ENCODE measurements at places on chromosomes 2 and 18. TPM values are rescaled to one million over a fixed set of nuclear protein-coding genes. Genes with fewer than 3 reads are reported as not detected.

DNA sequence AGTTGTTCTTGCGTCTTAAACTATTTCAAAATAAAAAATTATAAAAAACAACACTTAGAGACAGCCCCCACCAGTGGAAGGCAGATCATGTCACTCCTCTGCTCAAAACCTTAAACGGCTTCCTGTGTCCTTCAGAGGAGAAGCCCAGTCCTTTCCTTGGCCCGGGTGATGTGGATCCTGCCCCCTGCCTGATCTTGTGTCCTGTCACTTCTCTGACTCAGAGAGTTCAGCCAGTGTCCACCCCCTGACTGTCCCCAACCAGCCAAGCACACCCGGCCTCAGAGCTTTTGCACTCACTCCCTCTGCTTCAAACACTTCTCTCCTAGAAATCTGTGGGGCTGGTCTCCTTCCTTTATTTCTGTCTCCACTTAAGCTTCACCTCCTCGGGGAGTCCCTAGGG lies 35.4 kb downstream of the TOGARAM2 start:
- no peak for DNase-seq

The DIS3L2 gene
- total RNA-seq: 40.8 TPM

The IL1R1 gene
- 163 TPM for total RNA-seq

The CYP27A1 gene
- total RNA-seq: 110 TPM

DNA sequence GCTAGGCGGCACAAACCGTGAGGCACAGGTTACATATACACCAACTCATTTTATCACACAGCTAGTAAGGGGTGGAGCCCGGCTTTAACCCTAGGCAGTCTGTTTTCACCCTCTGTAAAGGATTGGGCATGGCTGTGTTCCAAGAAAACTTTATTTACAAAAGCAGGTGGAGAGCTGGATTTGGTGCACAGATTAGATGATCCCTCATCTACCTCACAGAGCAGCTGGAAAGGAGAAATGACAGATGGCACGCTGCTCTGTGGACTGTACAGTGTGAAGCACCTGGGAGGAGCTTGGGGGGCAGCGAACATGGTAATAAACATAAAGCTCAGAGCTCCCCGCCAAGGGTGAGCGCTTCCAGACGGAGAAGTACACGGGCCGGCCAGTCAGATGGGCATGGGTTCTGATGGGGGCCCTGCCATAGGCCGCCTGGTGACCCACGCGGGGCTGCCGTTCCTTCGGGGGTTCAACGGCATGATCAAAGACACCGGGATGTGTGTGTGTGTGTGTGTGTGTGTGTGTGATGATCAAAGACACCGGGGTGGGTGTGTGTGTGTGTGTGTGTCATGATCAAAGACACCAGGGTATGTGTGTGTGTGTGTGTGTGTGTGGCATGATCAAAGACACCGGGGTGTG lies 862 bp upstream of the TMEM177 start:
- no peak for DNase-seq

The SCTR gene
- 42.7 TPM for total RNA-seq

The CAMKMT gene
- 10.6 TPM for total RNA-seq

The PSMA8 gene
- total RNA-seq: not detected

DNA sequence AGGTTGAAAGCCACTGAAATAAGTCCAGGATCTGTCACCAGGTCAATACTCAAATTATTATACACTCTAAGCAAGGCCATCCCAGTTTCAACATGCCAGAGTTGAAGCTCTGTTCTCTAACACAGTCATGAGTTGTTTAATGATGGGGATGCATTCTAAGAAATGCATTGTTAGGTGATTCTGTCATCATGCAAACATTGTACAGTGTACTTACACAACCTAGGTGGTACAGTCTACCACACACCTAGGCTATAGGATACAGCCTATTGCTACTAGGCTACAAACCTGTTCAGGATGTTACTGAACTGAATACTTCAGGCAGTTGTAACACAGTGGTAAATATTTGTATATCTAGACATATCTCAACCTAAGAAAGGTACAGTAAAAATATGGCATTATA lies 162.2 kb downstream of the BAZ2B start:
- no peak for DNase-seq

- DNase-seq: no peak
Measured at GRCh38 chr2:83536556-83536955, 922.5 kb downstream of the SUCLG1 start.

DNA sequence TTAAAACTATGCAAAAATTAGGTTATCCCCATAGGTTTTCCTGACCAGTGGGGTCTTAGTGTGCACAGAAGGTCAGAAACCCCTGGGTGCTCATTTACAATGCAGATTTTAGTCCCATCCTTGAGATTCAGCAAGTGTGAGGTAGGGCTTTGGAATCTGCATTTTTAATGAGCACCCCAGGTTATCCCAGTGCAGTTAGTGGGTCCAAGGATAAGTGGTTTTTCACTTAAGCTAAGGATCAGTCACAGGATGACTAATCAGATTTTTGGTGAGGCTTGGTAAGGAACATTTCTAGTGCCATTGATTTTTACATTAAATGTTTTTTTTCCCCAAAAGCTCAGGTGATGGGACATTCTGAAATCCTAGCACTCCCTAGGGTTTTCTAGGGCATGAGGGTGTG lies 50.7 kb upstream of the MGAT5 start:
- DNase-seq: no peak

GRCh38 chr2:229783108-229783721 lies 68.9 kb upstream of the DNER start:
- DNase-seq: no peak

The NOSTRIN gene
- total RNA-seq: 57.5 TPM

- no peak for DNase-seq
Measured at GRCh38 chr2:869894-870293, 80.8 kb upstream of the SNTG2 start.

GRCh38 chr2:82165377-82165776 lies 1860.8 kb upstream of the LRRTM1 start:
- DNase-seq: peak; percentile 15

The FAM124B gene
- 21.4 TPM for total RNA-seq

The EMX1 gene
- total RNA-seq: not detected

DNA sequence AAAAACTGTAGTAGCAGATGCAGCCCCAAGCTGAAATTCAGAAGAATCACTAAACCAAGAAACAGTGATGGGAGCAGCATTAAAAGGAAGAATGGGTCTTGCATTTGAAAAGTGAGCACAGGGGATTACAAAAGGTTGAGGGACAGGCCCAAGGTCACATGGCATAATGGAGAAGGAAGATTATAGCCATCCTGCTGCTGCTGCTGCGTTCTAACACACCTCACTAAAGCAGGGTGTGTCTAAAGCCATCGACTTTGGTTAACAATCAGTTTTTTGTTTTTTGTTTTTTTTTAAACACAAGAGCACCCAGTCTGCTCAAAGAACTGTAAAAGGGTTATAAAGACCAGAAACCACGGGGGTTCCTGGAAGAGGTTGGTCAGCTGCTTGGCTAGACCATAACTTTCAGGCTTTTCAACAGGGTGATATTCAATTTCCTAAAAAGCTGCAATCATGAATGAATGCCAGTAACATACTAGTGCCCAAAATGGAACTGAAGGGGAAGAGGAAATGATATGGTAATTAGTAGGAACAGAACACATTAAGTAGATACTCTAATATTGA lies 102.6 kb downstream of the MYO5B start:
- DNase-seq: no peak

The PMS1 gene
- 40.3 TPM for total RNA-seq

- no peak for DNase-seq
Measured at GRCh38 chr2:12957251-12957650, 240.5 kb downstream of the TRIB2 start.

The UGT1A10 gene
- not detected for total RNA-seq

- DNase-seq: no peak
Measured at GRCh38 chr18:35127201-35127600, 86.0 kb downstream of the MAPRE2 start.

DNA sequence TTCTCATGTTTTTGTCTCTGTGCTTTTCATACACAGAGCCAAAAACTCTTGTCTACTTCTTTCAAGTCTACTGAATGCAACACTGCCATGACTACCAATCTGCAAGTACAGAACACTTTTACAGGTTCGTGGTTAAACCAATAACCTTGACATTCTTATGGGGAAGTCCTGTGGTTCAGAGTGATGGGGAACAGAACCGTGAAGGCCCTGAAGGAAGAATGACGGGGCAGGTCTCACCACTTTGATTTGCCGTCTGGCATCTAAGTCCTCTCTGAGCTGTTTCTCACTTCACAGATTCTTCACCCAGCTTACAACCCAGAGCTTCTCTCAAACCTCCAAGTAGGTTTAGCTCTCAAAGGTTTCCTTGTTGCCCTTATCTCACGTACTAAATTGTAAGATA lies 117.5 kb upstream of the SNTG2 start:
- no peak for DNase-seq

- no peak for DNase-seq
Measured at GRCh38 chr18:13617826-13618515, 108.4 kb downstream of the FAM210A start.

The UGT1A3 gene
- not detected for total RNA-seq

The GPR155 gene
- total RNA-seq: 3.3 TPM

The ATP6V1C2 gene
- 0.55 TPM for total RNA-seq

The SEH1L gene
- total RNA-seq: 43.8 TPM

DNA sequence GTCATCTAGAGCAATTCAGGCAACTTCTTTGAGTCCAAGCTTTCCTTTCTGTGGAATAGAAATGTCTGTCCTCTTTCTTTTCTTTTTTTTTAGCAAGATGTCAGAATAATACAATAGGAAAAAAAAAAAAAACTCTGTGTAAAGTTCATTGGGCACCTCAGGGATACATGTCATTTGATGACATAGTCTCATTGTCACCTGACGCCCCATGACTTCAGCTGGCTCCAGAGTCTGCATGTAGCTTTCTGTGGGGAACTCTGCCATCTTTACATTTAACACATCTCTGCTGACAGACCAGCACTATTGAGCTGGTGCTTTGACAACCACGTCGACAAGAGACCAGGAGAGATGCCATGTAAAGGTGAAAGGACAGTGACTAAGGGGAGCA lies 172.5 kb upstream of the KLF7 start:
- DNase-seq: no peak

DNA sequence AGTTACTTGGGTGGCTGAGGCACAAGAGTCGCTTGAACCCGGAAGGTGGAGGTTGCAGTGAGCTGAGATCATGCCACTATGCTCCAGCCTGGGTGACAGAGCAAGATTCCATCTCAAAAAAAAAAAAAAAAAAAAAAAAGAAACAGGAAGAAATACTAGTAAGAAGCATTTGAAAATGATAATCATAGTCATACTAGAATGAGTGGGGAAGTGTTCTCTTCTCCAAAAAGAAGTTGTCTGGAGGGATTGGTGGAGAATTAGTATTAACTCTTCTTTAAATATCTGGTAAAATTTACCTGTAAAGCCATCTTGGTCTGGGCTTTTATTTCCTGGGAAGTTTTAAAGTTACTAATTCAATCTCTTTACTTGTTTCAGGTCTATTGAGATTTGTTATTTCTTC lies 131.8 kb downstream of the FAM210A start:
- no peak for DNase-seq

The XRCC5 gene
- 171 TPM for total RNA-seq

The SCYGR4 gene
- total RNA-seq: not detected

All from lung (tissue), 17 donors.